ENCODE measurements at places on chromosomes 12 and 14.

GRCh38 chr12:8034802-8035201 lies 2.3 kb downstream of the FOXJ2 start:
- DNase-seq: no peak

DNA sequence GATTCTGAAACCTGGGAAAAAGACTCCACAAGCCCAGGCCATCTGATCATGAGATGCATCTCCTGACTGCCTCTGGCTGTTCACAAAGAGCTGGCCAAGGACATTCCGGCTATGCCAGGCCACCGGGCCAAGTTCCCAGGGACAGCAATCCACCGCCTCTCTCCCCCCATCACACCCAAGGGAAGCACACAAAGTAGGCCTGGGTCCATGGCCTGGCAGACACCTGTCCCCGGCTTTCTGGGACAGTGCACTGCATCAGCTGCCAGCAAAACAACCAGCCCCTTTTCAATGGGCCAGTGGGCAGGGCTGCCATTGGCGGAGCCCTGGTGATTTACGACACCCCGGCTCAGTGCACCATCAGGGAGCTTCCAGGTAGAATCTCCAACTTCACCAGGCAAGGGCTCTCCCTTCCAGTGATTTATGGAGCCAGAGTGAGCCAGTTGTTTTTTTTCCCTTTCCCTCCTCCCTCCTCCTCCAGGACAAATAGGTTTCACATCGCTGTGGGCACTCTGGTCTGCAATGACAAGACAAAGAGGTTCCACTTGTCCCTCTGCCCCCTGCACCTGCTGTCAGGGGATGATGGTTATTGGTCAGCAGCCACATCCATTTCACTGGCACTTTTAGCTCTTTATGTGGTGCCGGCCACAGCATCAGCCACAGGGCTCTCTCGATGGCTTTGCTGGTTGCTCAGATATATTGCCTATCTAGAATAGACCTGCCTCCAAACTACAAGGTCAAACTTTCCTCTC lies 149.6 kb downstream of the SLC38A6 start:
- no peak for DNase-seq

- no peak for DNase-seq
Measured at GRCh38 chr12:132316497-132317232, 12.7 kb downstream of the GALNT9 start.

- DNase-seq: no peak
Measured at GRCh38 chr12:104484079-104484478, 27.3 kb downstream of the CHST11 start.

DNA sequence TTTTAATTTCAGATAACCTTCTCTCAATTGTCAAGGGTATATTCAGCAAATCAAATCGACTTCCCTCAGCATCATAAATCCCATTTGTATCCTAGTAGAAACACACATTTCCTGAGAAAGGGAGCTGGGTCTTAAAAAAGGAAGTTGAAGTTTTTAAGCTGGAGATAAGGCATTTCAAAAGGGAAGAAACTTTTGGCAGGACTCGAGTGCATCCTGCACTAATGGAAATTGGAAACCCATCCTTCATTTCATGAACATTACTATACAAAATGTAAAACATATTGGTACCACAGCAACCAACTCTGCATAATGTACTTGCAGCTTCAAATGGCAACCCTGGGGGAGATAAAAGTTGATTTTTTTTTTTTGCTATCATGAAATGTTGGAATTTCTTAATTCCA lies 23.7 kb upstream of the TMCC3 start:
- DNase-seq: no peak

DNA sequence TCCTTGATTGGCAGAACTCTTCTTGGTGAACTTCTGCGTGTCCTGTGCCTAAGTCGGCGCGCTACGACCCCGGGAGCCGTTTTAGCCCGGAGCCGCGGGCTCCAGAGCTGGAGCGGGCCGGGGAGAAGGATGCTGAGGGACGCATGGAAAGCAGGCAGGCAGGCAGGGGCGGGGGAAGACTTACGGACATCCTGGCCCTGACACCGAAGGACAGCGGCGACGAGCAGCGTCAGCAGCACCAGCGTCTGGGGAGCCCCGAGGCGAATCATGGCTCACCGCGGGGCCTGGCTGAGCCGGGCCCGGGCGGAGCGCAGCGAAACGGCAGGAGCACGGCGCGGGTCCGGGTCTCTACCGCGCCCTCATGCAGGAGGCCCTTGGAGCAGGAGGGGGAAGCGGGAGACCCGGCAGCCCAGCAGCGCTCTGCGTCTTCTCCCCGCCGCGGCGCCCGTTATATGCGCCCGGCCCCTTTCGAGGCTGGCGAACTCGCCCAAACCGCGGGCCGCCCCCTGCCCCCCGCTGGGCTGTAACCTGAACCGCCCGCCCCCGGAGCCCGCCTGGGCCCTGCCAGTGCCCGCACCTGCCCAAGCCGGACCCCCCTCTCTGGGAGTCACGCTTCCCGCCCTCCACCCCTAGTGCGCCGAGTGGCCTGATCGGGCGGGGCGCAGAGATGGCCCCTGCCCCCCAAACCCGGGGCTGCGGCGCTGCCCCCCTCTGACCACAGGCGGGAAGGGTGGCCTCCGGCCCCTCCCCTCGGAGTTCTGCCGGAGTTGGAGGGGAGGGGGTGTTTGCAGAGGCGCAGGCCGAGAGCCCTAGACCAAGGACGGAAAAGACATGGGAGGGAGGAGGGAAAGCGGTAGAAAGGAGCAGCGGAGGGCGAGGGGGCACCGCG lies at the start of gene COL2A1:
COL2A1 (minus strand) TSS at position 424 of the 889 bp plus-strand sequence; CDS start at position 269, 155 bp downstream.
- DNase-seq: no peak

GRCh38 chr12:66956300-66956699 lies 277.4 kb upstream of the GRIP1 start:
- no peak for DNase-seq

DNA sequence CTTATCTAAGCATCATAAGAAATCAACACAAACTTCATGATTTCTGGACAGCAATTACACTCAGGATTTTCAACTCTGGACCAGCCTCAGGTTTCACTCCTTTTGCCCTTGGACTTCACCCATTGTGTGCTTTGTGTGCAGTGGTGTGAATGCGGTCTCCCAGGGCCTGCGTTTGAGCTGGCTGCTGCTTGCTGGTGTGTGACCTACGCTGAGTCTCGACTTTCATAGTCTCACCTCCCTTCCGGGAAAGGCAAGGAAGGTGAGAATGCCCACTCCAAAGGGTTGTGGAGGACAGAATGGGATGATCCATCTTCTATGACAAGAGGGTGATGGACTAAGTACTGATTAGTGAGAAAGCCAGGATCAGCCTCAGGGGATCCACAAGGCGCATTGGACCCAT lies 228.8 kb downstream of the C12orf75 start:
- no peak for DNase-seq

GRCh38 chr12:97764700-97765099 lies 302.1 kb downstream of the RMST start:
- DNase-seq: no peak

DNA sequence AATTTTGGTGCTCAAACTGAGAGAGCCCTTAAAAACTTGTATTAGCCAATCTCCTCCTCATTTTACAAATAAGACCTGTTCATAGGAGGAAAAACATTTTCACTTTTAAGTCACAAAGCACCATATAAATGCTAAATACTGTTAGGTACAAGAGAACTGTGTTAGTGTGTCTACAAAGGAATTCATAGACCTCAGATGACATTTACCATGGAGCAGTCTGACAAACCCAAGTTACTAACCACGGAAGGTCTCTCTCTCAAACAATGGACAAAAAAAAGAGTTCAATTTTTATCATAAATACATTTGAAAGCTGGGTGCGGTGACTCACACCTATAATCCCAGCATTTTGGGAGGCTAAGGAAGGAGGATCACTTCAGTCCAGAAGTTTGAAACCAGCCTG lies 10.0 kb downstream of the SBNO1 start:
- DNase-seq: no peak

DNA sequence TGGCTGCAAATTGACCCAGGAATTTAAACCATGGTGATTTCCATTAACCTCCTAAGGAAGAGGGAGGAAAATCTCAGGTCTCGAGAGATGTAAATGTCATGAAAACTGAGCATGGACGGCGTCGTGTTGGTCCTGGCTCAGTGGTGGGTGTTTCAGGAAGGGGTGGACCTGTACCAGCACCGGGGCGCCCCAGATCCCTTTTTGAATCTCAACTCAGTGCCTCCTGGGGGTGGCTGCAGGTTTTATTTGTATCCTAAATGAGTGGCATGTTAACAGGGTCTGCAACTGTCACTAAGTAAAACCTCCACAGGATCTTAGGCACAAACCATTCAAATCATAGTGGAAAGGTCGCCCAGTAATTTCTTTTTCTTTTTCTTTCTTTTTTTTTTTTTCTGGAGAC lies 101.3 kb downstream of the ASCL4 start:
- no peak for DNase-seq
